ENCODE measurements at places on chromosomes 1 and 21.

- no peak for DNase-seq
These were observed 132.7 kb upstream of the RUNX3 start for GRCh38 chr1:25062621-25063255.

- DNase-seq, result peak; percentile 19
These were observed 344.4 kb upstream of the ESRRG start for GRCh38 chr1:217067642-217068041.

- DNase-seq, result peak; percentile 23
These were observed 12.5 kb downstream of the RGS8 start for GRCh38 chr1:182671750-182672486.

- no peak for DNase-seq
These were observed 25.9 kb upstream of the DDOST start for GRCh38 chr1:20686883-20687725.

DNA sequence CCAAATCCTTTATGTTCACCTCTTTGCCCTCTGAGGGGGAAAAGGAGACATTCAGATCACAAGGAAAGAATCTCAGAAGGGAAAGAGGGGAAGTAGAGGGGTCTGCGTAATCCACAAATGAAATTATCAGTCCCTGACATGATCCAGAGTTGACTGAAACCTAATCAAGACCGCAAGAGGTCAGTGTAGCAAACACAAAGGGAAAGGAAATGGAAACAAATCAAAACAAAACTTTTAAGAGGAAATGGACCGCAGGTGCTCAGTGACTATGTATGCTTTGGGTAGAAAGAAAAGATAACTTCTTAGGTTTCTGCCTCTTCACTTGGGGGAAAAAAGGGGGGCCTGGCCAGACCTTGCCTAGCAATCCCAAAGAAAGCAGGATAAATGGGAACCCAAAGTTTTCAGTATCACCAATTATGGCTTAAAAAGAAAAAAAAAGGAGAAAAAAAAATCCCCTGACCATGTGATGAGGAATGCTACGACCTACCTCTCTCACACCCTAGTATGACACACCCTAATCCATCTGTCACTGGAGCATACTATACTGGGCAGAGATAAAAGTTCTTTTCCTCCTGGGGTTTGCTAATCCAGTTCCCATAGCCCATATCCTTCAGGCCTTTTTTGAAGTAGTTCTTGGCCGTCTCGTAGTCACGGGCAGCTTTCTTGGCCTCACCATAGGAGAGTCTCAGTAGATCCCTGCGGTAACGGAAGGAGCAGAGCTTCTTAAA, 16.9 kb downstream of the CHRNB2 start:
- no peak for DNase-seq

- no peak for DNase-seq
These were observed 140.5 kb downstream of the RHOU start for GRCh38 chr1:228875741-228876140.

DNA sequence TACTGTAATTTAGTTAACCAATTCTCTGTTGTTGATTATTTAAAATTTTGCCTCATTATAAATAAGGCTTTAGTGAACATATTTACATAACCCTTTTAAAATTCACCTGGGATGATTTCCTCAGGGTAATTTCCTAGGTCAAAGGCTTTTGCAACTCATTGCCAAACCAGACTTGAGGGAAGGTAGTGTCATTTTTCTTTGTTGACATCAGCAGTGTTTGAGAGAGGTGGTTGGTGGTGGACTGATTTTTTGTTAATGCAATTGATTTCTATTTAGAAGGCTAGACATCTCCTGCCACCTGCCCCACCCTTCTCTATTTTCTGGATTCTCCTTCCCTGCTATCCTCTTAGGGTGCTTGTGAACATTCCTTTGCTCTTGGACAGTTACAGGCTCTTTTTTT, 116.8 kb downstream of the HHAT start:
- no peak for DNase-seq

- no peak for DNase-seq
These were observed 23.4 kb downstream of the BCAR3 start for GRCh38 chr1:93658188-93658587.

GRCh38 chr1:15810073-15810472, 2.6 kb upstream of the UQCRHL start:
- no peak for DNase-seq

DNA sequence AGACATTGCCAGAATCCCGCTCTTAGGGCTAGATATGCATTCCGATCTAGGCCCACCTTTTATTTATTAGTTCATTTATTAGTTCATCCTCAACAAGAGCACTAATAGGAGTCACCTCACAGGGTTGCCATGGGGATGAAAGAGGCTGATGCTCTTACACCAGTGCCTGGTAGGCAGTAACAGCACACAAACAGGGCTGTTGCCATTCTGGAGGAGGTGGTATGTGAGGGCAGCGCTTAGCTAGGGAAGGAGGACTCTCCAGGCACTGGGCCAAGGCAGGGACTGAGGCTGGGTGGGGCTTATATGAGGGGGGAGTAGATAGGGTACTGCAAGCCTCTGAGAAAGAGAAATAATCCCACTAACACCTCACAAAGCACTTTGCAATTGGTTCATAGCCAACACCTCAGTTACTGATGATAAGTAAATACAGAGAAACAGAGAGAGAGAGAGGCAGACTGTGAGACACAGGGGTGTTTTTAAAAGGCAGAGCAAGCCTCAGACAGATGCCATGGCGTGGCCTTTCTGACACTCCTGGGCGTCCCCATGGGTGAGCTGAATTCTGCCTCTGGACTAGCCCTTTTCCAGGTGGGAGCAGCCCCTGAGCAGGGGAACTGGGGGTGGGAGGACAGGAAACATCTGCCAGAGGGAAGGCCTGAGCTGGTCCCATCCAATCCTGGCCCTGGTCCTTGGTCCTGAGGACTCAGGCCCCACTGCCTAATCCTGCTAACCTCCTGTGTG, 5.9 kb downstream of the FCGR2A start:
- DNase-seq, result no peak

DNA sequence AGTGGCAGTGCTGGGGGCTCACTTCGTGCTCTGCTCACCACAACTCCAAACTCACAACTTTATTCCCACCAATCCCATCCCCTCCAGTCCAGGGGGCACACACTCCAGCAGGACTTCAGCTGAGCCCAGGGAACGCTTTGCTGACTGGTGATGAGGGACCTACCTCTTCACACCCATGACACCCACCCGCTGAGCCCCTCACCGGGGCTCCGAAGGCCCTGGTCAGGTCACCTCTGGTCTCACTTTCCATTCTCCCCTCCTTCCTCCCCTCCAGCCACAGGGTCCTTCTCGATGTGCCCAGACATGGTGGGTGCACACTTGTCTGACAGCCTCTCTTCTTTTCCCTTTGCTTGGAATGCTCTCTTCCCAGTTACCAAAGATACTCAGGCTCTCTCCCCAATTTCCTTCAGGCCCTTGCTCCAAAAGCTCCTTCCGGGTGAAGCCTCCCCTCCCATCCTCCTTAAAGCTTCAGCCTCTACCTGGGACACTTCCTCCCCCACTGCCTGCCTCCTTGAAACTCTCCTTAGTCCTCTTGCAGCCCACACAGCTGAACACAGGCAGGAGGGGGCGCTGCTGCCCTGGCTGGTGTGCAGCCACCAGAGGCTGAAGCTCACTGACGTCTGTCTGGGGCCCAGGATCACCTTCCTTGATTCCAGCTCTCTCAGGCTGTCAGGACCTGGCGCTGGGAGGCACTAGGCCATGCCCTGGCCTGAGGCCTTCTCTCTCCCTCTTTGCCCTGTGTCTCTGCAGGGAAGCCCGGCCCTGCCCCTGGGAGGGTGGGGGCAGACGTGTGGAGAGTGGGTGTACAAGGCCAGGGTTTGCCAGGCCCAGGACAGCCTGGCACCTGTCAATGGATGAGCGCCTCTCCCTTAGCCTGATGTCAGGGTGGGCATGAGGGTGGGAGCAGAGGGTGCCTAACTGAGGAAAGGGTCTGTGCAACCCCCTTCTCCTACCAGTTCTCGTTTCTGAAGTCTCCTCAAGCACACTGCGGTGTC, 1.6 kb downstream of the KCNE1 start:
- peak; percentile 49 for DNase-seq

DNA sequence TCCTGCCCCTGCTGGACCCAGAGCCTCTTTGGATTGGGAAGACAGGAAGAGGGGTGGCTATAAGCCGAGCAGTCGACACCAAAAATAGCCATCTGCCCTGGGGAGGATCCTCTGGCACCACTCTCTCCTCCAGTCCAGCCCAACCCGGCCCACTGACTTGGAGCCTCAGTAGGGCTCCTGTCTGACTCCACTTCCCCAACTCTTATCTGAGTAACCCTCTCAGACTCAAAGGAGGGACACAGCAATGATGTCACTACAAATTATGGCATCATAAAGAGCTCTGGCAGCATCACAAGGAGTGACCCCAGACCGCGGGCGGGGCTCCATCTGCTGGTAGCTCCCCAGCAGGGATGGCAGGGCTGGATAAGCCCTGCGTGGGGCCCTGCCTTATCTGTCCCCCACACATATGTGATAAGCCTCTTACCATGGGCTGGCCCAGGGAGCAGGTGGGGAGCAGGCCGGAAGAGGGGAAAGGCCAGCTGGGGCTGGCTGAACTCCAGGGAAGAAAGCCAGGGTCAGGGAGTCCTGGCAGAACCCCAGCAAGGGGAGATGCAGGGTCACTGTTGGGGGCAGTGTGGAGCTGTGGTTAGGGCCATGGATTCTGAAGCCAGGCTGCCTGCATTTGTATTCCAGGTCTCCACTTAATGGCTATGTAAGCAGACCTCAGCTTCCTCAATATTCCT, 4.6 kb upstream of the SLC6A9 start:
- DNase-seq, result no peak

GRCh38 chr1:176450526-176450925, 12.4 kb upstream of the PAPPA2 start:
- no peak for DNase-seq

DNA sequence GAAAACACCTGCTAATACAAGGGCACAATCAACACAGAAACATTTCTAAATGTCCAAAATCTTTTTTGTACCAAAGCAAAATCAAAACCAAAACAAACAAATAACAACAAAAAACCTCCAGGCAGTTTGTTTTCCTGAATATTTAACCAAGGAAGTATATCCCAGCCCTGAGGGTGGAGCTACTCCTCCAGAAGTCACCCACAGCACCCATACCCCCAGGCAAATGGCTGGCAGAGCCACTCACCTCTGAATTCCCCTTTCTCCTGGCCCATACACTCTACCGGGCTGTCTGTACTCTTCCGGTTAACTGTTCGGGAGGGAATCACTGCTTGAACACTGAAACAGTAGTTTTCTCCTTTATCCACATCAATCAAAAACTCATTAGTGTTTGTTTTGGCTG, 9.5 kb downstream of the F3 start:
- no peak for DNase-seq

DNA sequence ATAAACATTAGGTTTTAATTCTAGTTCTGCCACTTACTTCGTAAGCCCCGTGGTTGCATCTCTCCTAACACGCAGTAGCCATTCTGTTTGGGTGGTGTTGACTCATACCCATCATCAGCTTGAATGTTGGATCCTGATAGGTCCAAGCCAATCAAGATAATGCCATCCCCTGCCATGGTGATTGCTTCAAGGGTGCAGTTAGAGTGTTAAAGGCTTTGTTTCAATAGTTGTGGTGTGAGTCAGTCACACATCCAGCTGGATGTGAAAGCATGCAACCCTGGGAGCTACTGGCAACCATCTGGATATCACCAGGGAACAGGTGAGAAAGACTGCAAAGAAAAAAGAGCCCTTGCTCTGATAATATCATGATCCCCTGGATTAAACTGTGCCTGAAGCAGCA, 69.1 kb downstream of the OMA1 start:
- no peak for DNase-seq

DNA sequence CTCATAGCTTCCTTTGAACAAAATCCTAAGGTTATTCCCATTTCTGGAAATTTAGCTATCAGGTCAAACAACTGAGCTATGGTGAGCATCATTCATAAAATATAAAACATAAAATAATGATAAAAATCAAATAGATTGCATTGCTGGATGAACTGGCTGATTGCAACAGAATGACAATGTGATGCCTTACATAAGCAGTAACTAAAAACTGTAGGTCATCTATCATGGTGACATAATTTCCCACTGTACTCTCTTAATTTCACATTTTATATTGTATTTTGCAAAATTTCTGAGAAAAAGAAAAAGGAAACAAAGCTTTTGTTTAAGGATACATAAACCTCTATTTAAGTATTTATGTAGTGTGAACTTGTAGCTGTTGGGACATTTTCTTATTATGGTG, 4.6 kb downstream of the PTGER3 start:
- no peak for DNase-seq

- no peak for DNase-seq
These were observed 116.5 kb downstream of the TMEM53 start for GRCh38 chr1:44557778-44558177.
